ENCODE measurements at places on chromosomes 12 and 14.

DNA sequence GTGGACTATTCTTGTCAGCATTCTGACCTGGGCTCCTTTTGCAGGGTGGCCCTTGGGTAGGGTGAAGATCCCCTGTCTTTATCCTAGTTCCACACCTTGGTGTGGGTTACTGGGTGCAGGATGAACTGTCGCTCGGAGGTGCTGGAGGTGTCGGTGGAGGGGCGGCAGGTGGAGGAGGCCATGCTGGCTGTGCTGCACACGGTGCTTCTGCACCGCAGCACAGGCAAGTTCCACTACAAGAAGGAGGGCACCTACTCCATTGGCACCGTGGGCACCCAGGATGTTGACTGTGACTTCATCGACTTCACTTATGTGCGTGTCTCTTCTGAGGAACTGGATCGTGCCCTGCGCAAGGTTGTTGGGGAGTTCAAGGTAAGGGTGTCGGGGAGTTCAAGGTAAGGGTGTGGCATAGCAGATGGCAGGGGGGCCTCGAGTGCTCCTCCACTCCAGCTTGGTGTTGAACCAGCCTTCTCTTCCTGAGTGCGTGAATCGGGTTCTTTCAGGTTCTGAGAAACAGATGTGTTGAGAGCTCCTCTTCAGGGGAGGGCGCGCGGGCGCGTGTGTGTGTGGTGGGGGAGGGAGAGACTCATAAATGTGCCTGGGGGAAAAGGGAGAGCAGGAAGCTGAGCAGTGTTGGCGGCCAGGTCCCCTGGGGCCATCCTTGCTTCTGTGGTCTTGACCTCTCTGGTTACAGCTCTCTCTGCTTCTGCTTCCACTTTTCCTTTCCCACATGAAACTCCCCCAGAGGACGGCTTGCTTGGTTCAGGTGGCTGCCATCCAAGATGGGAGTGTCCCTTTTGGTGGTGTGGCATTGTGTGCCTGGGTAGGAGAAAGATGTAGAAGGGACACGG lies 4.0 kb downstream of the ATG101 start:
- DNase-seq, result peak; percentile 89

DNA sequence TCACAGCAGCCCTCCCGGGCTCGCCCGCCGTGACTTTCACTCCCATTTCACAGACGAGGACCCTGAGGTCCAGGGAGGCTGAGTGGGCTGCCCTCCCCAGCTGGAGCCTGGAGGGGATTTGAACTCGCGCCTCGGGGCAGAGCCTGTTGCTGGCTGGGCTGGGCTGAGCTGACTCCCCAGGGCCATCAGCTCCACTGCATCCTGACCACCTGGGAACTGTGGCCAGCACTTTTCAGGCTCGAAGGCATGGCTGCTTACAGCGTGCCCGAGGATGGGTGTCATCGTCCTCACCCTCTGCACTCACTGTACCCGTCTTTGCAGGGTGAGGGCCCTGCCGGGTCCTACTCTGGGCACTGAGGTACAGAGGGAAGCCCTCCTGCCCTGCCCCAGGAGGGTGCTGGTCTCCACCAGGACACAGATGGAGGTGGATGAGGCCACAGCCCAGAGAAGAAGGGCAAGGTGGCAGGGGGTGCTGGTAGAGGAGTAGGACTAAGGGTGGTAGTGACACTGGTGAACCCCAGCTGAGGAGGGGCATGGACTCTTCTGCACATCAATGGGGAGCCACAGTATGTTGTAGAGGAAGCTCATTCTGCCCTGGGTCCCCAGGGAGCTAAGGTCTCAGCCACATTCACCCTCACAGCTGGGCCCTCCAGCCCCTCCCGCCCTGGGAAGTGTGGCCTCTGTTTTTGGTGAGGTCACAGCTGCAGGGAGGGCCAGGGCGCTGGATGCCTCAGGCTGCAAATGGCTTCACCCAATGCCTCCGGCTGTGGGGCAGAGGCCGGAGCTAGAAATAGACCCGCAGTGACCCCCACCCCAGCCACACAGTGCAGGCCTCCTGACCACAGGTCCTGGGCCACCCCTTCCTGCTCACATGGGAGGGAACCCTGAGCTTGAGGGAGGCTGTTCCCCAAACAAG lies 365.1 kb upstream of the SFSWAP start:
- no peak for DNase-seq

DNA sequence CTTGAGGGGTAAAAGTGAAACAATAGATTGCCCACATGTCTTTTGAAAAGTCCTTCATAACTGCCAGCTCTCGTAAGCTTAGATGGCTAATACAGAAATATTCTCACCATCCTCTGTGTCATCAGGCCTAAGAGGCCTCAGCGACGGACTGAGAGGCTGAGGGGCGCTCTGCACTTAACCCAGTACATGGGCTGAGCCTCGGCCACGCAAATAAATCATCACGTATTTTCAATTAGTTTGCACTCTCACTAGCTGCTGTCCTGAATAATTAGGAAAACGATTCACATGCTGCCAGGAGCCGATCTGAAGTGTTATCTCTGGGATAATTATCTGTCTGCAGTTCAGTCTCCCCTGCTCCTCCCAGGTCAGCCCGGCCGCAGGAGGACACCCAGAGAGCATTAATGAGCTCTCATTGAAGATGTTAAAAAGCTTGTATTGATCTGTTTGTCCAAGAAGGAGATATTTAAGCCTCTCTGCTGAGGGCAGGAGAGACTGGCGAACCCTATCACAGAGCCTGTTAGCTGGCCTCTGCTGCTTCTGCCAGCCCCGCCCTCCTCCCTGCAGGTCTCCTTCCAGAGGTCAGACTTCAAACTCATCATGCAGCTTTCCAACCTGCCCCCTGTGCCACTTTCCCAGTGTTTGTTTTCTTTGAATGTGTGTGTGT lies 1051.3 kb downstream of the VRK1 start:
- DNase-seq, result no peak

DNA sequence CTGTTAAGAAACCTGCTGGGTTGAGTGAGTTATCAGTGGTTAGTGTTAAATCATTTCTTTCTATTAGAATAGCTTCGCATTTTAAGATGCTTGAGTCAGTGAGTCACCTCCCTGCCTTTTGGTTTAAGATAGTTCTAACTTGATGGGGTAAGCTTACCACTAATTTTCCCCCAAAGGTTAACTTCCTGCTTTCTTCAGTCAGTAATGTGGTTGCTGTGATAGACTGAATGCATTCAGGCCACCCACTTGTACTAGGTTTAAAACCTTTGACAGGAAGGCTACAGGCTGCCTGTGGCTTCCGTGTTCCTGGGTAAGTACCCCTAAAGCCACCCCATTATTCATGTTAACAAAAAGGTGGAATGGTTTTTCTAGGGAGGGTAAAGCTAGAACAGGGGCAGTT lies 25.3 kb downstream of the CLEC2A start:
- peak; percentile 23 for DNase-seq

DNA sequence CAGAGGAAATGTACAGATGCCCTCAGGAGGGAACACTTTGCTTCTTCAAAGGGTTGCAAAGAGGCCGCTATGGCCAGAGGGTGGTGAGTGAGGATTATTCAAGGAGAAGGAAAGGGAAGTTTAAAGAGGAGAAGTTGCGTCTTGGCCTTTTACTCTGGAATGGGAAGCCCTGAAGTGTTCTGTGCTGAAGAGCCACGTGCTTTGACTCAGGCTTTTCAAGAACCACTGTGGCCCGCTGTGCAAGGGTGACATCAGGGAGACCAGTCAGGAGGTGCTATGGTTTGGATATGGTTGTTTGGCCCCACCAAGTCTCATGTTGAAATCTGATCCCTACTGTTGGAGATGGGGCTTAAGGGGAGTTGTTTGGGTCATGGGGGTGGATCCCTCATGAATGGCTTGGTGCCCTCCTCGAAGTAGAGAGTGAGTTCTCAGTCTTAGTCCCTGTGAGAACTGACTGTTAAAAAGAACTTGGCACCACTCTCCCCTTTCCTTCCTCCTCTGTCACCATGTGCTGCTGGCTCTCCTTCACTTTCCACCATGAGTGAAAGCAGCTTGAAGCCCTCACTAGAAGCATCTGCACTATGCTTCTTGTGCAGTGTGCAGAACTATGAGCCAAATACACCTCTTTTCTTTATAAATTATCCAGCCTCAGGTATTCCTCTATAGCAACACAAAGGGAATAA lies 66.1 kb upstream of the DUSP6 start:
- DNase-seq, result no peak

DNA sequence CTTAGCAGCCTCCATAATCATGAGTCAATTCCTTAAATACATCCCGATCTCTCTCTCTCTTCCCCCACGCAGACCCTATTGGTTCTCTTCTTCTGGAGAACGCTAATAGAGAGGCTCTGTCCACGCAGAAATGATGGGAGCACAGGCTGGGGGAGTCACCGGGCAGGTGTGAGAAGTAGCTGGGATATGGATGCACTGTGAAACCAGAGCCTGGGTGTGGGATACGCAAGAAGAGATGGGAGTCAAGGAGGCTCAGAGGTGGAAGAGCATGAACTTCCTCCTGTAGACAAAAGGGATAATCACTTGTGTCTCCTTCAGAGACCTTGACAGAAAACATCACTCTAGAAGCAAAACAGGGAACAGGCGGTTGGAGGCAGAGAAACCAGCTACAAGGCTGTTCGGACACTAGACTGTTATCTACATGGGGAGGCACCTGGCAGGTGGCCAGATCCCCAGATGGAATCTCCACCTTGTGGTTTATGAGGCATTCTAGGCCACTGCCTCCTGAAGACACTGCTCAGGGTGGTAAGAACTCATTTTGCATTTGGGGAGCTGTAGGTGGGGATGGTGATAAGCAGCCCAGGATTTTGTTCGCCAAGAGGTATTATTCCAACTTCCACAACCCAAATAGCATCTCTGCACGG lies 7.2 kb upstream of the SELPLG start:
- no peak for DNase-seq

DNA sequence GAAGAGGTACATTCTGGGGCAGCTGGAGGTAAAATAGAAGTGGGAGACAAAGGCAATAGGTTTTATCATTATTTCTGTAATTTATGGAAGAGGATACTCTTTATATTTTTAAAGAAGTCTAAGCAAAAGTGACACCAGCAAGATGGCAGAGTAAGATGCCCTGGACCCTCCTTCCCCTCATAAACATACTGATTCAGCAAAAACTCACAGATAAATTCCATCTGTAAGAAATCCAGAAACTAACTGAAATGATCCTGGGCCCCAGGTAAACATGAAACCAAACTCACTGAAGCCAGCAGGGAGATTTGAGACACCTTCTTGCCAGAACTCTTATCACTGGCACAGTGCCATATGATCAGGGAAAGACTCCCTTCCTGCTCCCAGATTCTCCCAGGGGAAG lies 79.9 kb downstream of the GCH1 start:
- DNase-seq, result no peak

DNA sequence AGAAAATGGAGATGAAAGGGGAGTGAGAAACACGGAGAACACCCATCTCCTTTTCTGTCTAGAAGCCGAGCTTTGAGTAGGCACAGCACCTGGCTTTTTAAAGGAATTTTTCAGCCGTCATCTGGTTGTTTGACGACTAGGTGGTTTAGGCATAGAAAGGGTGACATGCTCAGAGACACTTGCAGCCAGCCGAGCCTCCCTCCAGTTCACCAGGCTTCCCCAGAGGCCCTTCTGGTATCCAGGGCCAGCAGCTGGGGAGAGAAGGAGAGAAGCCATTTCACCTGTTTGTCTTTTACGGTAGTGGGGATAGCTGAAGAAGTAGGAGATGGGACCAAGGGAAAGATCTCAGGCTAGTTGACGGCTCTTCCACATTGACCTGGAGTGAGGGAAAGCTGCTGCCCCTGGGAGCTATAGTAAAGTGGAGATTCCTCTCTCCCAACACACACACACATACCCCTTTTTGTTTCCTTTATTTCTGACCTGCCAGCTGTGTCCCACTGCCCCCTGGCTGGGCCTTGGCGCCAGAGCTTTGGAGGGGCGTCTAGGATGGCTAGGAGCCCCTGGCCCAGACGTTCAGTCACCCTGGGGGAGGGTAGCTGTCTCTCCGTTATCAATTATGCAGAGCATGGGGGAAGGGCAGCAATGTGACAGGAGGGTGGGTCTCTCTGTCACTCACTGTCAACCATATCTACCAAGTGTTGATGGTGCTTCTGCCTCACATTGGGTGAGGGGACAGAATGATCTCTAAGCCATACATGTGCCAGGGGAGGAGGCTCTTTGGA lies 5.5 kb downstream of the MAP3K12 start:
- DNase-seq, result no peak

GRCh38 chr12:47768323-47768811 lies 4.7 kb upstream of the SLC48A1 start:
- DNase-seq, result no peak

DNA sequence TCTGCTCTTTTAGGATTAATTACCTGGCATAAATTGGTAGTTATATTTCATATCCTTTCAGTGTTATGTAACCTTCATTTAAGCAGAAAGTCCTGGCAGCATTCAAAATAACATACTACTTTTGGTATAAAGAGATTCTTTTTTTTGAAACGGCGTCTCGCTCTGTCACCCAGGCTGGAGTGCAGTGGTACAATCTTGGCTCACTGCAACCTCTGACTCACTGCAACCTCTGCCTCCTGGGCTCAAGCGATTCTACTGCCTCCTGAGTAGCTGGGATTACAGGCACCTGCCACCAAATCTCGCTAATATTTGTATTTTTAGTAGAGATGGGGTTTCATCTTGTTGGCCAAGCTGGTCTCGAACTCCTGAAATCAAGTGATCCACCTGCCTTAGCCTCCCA lies 9.2 kb downstream of the KTN1 start:
- no peak for DNase-seq

GRCh38 chr12:52249511-52250047 lies 16.5 kb downstream of the KRT7 start:
- no peak for DNase-seq

DNA sequence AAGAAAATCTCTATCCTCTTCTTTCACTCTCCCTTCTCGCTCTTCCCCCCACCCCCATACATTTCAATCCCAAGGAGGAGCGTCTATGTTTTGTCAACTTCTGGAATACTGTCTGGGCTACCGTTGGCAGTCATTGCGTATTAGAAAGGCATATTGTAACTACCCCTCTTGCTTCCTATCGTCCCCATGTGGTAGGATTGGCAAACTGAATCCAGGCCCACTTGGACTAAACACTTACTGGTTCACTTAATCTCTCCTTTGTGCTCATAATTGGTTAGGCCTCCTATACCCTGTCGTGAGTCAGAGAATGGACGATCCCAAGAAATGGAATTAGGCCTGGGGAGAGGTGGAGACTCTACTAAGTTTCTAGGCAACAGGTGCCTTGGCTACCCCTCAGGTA lies 68.8 kb upstream of the SLC8A3 start:
- DNase-seq, result no peak

DNA sequence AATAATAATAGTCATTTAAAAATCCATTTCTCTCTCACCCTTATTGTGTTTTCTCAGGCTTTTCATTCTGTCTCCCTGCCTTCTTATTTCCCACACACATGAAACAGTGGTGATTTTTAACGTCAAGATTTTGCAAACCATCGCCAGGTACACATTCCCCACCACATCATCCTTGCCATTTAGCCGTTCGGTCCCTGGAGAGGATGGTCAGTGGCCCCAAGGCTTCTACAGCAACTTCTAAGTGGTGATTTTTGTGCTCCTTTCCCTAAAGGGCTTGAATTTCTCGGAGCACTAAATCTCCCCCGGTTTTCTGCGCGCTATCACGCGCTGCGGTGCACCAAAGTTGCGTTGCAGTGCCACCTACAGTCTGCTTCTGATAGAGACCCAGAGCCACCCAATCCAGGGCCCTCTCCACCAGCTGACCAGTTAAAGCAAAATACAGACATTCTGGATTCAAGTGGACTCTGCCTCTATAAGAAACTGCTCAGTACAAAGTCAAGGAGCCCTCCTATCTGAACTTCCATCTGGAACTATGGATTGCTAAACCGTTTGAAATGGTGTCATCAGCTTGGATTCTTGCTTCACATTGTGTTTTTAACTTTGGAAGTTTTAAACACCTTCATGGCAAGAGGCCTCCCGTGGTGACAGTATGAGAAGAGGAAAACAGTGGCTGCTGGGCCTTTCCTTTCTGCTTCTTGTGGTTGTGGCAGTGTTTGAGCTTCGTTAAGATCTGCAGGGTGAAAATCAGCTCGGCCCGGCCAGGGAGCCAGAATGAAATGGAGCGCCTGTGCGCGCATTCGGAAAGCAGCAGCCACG lies 234.0 kb downstream of the SPTSSA start:
- peak; percentile 39 for DNase-seq
